Cardiac fibroblast (primary cell): ENCODE measurements at places on chromosomes 7 and 10.

DNA sequence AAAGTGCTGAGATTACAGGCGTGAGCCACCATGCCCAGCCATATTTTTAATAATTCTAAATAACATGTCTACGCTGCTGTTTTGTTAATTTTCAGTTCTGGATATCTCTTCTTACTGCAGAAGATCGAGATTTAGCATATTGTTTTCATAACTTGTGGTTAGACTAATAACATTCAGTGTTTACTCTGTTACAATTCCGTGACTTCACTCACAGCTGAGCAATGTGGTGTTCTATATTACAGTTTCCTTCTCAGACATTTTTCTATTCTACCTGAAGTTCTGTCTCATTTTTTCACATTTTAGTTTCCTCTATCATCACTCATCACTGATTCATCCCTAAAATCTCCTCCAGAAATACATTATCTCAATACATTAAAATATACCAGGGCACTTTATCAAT lies 10.9 kb downstream of the RNF32 start:
- DNase-seq, result no peak

DNA sequence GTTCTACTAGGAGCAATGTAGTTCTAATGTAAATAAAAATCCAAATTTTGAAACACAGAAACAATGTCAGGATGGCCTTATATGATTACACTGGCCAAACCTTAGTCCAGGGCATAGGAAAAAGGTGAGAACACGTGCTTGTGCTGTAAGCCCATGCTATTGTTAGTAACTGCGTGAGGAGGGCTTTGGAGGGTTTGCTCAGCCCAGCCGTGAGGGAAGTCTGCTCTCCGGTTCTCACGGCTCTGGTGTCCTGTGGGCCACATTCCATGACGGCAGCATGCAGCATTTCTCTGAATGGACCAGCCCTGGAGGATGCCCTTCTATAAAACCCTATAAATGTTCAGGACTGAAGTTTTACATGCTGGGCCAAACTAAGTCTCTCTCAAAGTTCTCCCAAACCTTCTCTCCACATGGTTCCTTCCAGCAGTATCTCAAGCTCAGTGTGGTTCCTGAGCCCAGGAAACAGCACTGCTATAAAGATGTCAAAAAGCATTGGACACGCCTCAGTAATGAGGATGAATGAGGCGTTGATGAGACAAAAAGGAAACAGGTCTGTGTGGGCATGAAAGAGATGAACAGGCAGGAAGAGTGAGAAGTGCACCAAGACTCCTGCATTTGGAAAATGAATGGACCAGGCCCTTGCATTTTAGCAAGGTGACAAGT lies 174.8 kb upstream of the CDCA7L start:
- no peak for DNase-seq

DNA sequence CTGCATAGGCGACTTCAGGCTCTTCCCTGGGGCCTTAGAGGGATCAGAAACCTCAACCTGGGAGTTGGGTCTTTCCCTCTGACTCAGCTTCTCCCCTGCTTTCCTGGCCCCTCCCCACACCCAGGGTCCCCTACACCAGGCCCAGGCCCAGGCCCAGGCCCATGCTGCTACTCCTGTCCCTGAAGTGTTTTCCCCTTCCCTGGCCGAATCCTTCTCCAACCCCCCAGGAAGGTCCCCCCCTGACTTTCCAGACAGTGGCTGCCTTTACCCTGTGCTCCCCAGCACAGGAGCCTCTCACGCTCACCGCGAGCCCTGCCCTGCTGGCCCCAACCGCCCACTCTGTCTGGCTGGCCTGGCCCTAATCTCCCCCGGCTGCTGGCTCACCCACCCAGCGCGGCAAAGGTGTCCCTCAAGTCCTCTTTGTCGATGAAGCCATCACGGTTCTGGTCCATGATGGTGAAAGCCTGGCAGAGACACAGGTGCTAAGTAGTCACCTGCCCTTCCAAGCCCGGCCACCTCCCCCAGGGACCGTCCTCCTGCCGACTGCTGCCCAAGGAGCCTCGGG lies 6.4 kb downstream of the MYL10 start:
- no peak for DNase-seq

GRCh38 chr10:97063271-97063982 lies 122.3 kb downstream of the SLIT1 start:
- DNase-seq, result no peak

GRCh38 chr10:107914450-107915214 lies 750.1 kb upstream of the SORCS1 start:
- no peak for DNase-seq

DNA sequence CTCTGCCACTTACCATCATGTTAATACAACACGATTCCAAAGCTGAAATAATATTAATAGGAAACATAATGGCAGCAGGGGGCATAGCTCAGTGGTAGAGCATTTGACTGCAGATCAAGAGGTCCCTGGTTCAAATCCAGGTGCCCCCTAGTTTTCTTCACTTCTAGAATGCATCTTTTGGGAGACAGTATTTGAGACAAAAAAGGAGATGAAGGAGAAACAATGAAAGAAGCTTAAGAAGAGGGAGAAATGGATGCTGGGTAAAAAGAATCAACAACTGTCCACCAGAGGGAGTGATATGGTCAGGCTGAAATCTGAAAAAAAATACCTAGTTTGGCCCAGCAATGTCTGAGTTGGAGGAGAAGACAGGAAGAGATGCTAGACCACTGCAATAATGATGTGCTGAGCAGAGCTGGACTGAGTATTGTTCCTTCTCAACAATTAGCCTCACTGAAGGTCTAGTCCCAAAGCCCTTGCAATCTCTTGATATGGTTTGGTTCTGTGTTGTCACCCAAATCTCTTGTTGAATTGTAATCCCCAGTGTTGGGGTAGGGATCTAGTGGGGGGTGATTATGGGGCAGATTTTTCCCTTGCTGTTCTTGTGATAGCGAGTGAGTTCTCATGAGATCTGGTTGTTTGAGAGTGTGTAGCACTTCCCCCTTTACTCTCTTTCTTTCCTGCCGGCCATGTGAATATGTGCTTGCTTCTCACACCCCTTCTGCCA lies 48.3 kb downstream of the ZNF783 start:
- peak; percentile 93 for DNase-seq

DNA sequence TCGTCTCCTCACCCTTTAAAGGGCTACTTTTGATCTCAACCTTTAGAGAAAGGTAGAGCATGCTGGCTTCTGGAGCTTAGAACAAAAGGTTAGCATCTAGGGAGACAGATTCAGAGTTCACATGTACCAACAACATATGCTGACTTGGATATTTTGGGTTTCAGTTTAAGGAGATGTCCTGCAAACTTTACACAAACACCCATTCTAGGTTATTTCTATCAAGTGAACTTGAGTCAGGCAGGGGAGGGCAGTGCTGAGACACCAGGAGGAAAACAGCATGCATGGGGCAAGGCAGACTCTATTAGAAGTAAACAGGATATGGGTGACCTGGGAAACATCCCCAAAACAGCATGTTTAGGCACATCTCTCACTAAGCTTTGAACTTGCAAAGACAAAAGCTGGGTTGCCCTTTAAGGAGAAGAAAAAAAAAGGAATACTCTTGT lies 43.8 kb downstream of the ARL4A start:
- DNase-seq, result peak; percentile 67

DNA sequence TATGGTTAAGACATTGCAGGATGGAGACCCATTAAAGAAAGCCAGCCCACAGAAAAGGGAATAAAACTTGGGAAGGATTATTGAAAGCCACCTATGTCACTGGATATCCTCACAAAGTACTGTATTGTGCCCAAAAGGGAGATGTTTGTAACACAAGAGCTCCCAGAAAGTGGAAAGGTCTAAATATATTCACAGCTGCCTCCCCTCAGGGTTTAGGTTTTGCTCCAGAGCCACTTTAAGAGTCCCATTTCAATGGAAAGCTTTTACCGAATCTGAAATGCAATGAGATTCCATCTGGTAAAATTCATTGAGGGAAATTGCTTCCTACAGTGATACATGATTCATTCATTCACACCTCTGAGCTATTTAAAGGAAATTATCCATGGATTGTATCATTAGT lies 176.4 kb downstream of the XPNPEP1 start:
- no peak for DNase-seq

DNA sequence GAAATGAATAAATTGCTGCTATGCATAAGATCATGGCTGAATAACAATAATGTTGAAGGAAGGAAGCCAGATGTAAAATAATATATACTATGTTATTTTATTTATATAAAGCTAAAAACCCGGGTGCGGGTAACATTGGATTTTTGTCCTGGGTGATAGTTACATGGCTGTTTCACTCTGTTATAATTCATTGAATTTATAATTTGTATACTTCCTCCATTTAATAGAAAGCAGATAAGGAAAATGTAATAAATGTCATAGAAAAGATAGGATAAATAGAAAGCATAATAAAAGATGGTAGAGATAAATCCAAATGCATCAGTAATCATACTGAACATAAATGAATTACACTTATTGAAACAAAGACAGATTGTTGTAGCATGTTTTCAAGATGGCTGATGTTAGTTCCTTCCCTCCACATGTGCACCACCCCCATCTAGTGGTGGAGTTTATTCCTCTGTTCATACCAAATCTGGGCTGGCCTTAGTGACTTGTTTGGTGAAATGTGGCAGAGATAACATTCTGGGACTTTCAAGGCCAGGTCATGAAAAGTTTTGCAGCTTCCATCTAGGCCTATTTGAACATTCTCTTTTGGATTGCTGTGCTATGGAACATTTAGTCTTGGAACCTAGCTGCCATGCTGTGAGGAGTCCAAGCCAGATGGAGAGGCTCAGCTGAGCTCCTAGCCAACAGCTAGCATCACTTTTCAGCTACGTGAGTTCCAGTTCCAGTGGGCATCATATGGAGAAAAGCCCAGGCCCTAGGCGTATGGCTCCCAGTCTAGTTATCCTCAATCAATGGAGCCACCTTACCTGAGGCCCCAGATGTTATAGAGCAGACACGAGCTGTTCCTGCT lies 46.9 kb downstream of the AHCYL2 start:
- peak; percentile 62 for DNase-seq

DNA sequence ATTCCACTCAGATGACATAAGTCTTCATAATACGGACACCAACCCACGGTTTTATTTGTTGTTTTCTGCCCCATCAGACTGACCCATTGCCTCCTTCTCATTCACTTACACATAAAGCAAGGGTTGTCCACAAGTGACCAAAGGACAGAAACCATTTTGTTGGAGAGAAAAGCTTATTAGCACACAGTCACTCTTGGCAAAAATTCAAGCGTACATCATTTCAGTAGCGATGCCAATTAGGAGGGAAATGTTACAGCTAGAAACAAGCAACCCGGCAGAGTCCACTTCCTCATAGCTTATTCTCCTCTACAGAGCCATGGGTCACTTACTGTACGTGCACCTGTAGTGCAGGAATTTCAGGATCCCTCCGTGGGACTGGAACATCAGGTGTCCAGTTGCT lies 23.0 kb downstream of the ABLIM1 start:
- peak; percentile 50 for DNase-seq

DNA sequence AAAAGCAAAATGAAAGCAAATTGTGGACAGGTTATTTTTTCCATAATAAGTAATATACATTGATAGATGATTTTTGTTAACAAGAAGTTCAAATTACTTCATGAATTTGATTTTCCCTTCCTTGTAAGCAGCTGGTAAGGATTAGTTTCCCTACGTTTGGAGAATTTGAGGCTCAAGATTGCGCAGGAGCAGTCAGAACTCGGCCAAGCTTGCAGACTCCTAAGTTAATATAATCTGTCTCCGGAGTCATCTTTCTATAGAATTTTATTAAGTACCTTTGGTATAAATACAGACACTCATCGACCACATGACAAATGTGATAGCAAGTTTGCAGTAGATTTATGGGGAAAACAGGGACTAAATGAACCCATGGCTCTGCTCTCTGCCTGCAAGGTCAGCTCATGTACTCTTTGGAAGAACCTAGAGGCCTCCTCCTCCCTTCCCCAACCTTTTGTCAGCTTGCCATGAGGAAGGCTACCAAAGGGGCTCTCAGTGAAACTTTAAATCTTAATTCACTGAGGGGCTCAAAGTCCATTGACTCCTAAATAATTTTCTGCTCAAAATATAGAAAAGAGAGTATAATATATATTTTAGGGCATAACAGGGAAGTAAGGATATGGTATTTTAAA lies 89.2 kb upstream of the CTTNBP2 start:
- no peak for DNase-seq

GRCh38 chr7:1533547-1534329 lies 3.2 kb downstream of the MAFK start:
- DNase-seq, result peak; percentile 67

GRCh38 chr7:149635561-149636329 lies 137.6 kb downstream of the ZNF467 start:
- no peak for DNase-seq

- DNase-seq, result no peak
These were observed 37.0 kb upstream of the LCOR start for GRCh38 chr10:96794836-96795733.

DNA sequence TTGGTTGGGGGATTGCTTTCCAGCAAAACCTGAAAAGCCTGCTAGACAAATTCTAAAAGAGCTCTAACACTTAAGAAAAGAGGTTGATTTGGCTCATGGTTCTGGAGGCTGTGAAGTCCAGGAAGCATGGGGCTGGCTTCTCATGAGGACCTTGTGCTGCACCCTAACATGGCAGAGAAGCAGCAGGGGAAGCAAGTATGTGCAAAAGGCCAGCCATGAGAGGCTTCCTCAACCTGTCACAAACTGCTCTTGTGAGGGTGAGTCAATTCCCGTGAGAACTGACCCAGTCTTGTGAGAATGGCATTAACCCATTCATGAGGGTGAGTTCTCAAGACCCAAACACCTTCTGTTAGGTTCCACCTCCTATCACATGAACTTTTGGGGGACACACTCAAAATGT lies 54.3 kb upstream of the IGFBP3 start:
- DNase-seq, result no peak

DNA sequence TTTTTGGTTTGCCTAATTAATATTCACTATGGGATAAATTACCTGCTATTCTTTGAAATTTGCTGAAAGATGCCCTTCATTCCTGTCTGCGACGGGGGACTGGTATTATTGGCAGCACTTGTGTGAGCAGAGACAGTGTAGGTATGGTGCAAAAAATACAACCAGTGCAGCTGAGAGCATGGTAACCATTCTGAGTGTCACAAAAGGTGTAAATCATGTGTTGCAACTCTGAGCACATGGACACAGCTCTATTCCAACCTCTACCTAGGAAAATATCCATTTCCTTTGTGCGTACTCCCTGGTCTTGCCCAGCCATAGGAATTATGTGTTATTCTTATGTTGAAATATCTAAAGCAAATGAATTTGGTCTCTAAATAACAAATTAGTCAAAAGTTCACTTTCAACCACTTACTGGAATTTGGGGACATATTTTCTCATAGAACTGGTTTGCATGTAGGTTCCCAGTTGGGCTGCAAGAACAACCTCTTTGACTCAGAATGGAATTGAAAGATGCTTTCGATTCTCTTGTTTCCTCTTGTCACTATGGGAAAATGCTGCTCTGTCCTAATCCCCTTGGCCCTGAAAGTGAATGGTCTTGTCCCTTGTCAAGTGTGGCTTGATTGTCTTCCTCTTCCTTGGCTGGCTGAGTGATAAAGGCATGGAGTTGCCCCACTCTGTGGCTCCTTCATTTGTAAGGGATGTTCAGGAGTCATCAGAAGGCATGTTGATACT lies 57.0 kb downstream of the CELF2 start:
- DNase-seq, result no peak

- DNase-seq, result peak; percentile 10
These were observed 445 bp upstream of the ATRNL1 start for GRCh38 chr10:115092555-115093285.

GRCh38 chr7:30352169-30352568 lies 67.8 kb downstream of the ZNRF2 start:
- no peak for DNase-seq
